CD4-positive, alpha-beta T cell treated with Interleukin-6 for 4 hours (primary cell): ENCODE measurements at places on chromosomes 13 and 19.

GRCh38 chr13:66926200-66926850, 303.8 kb downstream of the PCDH9 start:
- no peak for DNase-seq

- no peak for DNase-seq
These were observed 34.4 kb downstream of the PEPD start for GRCh38 chr19:33486936-33487811.

GRCh38 chr19:46404055-46404752, 9.2 kb downstream of the CCDC8 start:
- no peak for DNase-seq

DNA sequence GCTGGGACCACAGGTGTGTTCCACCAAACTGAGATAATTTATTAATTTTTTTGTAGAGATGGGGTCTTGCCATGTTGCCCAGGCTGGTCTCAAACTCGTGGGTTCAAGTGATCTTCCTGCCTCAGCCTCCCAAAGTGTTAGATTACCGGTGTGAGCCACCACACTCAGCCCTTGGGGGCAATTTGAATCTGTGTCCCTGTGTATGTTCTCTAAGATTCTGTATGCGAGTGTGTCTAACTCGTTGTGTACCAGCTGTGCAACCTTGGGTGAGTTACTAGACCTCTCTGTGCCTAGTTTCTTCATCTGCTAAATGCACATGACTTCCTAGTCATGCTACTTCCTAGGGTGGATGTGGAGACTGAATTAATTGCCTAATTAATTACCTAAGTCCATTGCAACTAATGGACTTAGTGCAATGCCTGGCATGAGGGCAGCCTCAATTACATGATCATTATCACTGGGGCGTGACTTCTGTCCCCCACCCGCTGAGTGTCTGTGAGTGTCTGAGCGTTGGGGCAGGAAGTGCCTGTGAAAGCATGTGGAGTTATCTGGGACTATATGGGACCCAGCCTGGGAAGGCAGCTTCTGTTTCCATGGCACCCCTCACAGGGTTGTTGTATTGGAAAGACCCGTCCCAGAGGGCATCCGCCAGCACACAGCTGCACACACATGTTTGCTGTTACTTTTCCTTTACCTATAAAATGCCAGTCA, 1.8 kb upstream of the NCCRP1 start:
- DNase-seq = no peak

GRCh38 chr19:45613926-45614725, 12.1 kb upstream of the GPR4 start:
- peak; percentile 19 for DNase-seq

GRCh38 chr13:48055712-48056111, 18.2 kb downstream of the NUDT15 start:
- DNase-seq = no peak

- DNase-seq = no peak
These were observed at the start of gene DCT for GRCh38 chr13:94479616-94480015. TSS of gene DCT (minus strand) at chr13:94479682. CDS start at chr13:94479255, 427 bp downstream.

GRCh38 chr19:35000647-35001501, 751 bp downstream of the GRAMD1A start:
- peak; percentile 77 for DNase-seq

- no peak for DNase-seq
These were observed 151.6 kb downstream of the FOXO1 start for GRCh38 chr13:40514802-40515201.

GRCh38 chr19:6769006-6769619, 1.9 kb upstream of the SH2D3A start:
- no peak for DNase-seq

GRCh38 chr19:3154957-3155736, 19.3 kb downstream of the GNA15 start:
- DNase-seq = peak; percentile 88

DNA sequence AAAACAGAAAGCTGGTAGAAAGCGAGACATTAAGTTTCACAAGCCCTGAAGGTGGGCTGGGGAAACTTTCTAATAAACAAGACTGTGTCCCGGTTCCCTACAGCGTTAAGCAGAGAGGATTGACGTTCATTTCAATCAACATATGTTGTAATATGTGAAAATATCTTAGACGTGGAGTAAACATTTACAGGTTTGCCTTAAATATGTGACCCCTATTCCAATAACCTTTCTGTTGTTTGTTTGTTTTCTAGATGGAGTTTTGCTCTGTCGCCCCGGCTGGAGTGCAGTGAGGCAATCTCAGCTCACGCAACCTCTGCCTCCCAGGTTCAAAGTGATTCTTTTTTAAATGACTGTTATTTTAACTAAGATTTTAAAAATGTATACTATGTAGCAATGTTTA, 526.2 kb downstream of the SUCLA2 start:
- DNase-seq = no peak

DNA sequence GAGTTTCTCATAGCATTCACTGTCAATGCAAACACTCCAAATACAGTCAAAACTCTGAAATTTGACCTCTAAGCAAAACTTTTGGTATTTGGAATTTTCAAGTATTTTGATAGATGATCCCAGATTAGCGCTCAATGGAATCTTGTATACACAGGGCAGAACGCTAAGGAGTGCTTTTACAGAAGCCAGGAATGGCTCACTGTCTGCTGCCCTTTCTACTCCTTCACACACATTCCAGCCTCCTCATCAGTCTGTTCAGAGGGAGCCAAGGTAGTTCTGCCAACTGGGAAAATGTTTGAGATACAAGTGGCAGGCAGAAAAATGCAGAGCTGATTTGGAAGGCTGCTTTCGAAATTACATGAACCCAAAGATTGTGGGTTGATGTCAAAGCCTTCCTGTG, 4.4 kb upstream of the STARD13 start:
- DNase-seq = no peak

- DNase-seq = no peak
These were observed 437 bp downstream of the SMARCA4 start for GRCh38 chr19:10961073-10961860.

GRCh38 chr13:34421347-34421719, 520.7 kb upstream of the NBEA start:
- DNase-seq = no peak

DNA sequence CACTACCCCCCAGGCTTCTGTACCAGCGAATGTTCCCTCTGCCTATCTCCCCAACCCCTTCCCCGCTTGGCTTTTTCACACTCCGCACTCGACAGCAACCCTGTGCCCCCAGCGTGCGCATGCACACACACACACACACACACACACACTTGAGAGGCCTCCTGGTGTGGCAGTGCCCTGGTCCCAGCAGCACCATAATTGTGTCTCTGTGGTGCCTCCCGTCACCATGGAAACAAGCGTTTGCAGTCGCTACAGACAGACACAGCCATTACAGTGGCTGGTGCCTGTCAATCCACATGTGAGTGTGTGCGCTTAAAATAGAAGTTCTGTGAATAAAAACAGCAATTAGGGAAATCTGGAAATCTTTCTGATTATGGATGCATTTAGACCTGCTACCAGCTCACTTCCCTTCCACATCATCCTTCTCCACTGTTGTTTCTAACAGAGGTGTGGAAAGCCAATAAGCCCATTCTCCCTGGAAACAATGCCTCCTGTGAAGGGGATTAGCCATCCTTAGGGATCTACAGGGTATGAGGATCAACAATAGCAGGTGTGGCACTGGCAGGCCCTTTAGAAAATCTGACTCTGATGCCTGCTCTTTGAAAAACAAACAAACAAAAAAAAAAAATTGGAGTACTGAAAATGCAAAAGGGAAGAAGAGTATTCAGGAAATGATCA, 146.3 kb downstream of the DCLK1 start:
- DNase-seq = no peak

DNA sequence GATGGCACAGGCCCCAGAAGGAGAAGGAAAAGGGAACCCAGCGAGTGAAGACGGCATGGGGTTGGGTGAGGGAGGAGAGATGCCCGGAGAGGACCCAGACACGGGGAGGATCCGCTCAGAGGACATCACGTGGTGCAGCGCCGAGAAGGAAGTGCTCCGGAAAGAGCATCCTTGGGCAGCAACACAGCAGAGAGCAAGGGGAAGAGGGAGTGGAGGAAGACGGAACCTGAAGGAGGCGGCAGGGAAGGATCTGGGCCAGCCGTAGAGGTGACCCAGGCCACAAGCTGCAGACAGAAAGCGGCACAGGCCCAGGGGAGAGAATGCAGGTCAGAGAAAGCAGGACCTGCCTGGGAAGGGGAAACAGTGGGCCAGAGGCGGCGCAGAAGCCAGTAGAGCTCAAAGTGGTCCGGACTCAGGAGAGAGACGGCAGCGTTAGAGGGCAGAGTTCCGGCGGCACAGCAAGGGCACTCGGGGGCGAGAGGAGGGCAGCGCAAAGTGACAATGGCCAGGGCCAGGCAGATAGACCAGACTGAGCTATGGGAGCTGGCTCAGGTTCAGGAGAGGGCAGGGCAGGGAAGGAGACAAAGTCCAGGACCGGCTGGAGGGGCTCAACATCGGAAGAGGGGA, 1.1 kb downstream of the PPP1R12C start:
- peak; percentile 60 for DNase-seq

DNA sequence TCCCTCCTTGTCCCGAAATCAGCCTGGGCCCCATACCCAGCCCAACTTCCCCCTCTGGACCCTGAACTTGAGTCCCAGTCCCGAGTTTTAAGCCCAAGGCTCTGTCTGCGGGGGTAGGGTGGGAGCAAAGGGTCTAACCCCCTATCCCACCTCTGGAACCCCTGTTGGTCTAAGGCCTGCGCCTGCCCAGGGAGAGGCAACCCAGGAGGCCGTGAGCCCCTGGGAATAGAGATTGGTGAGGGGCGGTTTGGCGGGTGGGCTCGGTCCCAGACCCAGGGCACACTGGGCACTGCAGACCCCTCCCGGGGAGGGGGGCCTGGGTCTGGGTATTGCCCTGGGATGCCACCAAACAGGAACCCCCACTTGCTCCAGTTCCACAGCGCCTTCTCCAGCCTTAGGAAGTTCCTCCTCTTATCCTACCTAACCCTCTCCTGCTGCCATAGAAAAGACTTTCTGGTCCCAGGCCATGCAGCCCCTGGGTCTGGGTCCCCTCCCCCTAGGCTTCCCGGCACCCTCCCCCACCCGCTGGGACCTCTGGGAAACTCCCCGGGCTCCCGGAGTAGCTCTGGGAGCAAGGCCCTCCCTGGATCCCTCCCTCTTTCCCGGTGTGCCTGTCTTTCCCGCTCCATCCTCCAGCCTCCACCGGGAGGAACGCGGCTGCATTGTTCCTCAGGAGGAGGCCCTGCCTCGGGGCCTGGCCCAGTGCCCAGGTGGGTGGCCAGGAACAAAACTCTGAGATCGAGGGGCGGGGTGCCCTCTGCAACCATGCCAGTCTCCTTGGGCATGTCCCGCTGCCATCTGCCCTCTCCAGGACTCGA, 33.6 kb upstream of the NANOS3 start:
- no peak for DNase-seq

DNA sequence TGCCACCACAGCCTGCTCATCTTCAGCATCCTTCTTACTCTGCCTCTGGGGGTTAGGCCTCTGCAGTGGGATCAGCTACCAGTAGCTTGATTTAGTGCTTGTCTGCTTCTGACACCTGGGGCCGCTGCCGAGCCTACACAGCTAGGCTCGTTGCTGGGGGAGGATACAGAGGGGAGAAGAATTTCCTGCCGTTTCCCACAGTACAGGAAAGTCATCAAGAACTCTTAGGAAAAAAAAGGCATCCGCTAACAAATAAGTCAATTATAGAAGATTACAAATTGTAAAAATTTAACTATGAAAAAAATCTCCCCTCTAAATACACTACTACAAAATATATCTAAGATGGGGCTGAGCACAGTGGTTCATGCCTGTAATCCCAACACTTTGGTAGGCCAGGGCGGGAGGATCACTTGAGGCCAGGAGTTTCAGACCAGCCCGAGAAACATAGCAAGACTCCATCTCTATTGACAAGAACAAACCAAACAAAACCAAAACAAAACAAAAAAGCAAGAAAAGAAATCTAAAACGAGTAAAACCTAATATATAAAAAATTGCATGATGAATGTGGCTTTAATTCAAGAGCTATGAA, 26.7 kb downstream of the LATS2 start:
- no peak for DNase-seq

DNA sequence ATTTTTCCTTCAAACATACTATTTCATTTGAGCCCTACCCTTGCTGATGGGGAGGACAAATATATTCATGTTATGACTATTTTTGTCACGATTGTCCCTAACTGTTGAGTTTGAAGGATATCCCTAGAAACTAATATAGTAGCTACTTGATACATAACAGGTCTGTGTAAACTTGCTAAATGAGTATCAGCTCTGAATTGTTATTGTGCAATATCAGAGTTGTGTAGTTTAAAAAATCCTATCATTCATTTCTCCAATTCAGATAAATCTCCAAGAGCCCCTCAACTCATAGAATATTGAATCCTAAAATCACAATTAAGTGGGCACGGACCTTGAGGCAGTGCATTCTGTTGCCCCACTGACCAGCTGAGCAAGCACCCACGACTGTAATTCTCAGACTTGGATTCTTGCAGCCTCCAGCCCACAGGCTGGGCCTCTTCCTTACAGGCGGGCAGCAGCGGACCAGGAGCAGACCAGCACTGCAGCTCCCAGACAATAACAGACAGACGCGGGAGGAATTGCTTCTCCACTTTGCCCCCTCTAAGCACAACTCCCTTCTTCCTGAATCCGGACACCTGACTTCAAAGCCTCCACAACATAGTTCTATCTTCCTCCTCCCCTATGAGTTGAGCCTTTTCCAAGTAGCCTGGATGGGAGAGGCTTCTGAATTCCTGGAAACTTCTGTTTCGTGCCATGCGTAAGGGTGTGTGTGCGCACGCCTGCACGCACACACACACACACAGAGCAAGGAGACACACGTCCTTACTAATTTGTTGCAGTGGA, 337.6 kb upstream of the ARGLU1 start:
- no peak for DNase-seq

DNA sequence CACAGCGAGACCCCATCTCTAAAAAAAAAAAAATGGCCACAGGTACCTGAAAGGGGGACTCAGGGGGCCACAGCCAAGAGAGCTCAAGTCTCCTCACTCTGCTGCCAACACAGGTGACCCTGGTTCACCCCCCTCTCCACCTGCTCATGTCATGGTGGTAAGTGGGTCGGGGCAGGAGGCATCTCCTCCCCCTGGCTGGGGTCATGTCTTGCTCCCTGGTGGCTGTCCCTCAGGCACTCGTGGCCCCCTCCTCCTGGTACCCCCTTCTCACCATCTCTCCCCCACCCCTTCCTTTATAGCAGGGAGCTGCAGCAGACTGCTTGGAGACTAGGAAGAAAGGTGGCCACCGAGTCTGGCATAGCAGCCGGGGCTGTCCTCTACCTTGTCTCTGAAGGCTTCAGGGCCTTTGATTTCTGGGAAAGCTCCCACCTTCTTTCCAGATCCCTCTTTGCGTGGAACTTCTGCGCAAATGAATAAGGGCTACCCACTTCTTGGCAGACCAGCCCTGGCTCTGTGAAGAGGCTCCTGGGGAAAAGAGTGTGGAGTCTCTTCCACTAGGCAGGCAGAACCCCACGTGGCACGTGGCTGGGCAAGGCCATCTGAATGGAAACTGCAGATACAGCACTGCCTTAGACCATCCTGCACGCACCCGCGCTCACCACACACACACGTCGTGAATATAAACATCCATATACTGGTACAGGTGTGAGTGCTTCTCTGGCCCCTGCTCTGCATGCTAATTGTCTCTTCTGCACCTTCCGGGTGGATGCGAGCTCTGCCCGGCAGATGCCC, 20.1 kb upstream of the MIER2 start:
- DNase-seq = no peak
